ENCODE measurements at places on chromosomes 4 and X.

DNA sequence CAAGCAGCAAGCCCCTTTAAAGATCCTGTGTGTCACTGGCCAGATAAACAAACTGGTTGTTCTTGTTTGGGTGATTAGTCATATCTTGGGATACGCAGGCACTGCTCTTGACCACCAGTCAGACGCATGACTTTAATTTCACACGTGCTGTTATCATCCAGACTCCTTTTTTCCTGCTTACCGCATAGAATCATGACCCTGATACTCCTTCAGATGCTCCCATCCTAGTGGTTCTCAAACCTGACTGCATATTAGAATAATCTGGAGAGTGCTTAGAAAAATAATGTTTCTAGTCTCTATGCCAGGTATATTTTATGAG is 78.8 kb downstream of the CLDN22 start:
- DNase-seq: peak; percentile 71

DNA sequence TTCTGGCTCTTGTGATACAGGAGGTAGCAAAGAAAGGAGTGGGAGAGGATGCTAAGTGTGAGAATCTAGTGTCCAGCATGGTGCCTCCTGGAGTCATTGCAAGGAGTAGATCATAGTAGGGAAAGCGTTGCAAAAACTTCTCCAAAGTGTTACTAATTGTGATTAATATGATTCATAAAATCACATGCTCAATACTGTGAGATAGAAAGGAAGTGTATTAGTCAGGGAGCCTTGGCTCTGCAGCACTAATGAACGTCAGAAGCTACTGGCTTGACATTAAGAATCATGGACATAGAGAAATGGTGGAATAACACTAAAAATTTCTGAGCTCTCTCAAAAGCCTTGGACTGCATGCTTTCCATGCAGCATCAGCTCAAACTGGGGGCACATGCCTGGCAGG is 299.1 kb downstream of the EVC2 start:
- no peak for DNase-seq

- DNase-seq: no peak
Measured at GRCh38 chrX:118550792-118551191, 55.2 kb downstream of the DOCK11 start.

GRCh38 chr4:159204566-159204965 is 101.7 kb downstream of the RAPGEF2 start:
- no peak for DNase-seq

- DNase-seq: peak; percentile 84
Measured at GRCh38 chr4:41160012-41160789, 54.1 kb downstream of the APBB2 start.

Data from foreskin fibroblast (primary cell).